ENCODE measurements at places on chromosomes 4 and X.

DNA sequence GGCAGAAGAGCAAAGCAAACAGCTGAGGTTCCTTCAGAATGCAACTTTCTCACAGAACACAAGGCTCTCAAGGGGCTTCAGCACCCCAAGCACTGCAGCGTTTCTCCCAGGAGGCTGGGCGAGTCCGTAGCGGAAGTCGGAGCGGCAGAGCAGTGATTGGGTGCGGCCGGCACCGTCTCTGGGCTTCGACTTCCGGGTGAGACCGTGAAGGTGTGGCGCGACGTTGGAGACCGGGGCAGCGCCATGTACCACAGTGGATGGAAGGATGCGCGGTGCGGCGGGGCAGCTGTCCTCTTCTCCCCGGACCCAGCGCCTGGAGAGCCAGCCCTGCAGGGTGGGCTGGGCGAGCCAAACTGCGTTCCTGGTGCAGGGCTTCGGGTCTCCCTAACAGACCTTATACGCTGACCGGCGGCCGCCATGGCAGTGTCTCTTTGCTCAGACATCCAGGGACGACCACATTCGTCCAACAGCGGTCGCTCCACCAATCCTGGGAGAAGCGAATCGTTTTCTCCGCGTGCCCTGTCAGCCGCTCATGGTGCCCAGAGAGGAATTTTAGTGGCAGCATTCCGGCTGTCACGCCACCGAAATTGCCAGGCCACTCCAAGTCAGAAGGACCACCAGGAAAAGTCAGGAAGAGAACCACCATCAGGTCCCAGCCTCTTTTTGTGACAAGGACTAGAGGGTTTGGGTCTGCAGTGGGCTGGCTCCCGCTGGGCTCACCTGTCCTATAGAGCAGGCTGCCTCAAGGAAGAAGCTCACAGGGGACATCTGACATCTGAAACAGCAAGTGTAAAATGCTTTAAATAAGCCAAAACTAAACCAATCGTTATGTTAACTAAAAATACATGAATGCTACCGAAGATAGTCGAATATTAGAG, 20.5 kb downstream of the TRIM61 start:
- peak; percentile 69 for DNase-seq

DNA sequence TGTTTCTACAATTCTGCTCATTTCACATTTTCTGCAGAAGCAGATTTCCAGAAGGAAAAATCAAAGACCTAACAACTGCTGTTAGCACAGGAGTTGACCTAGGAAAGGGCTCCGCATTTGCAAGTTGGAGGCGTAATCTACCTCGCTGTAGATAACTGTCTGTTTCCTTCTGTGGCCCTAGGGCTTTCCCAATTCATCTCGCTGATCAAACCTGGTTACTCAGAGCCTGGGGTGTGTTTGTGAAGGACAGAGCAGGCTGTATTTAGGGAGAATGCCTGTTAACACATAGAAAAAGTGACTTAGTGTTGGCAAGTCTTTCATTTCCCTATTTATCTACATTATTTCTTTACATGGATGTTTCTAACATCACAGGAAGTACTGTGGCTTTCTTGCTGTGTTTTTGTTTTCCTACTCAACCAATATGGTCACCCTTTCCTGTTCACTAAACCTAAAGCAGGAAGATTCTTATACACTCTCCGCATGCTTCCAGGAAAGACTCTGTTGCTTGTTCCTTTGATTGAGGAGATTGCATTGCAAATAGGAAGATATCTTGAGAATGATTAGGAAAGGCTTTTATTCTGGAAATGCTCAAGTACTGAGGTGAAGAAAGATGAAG, 40.5 kb downstream of the AGA start:
- DNase-seq = peak; percentile 14

DNA sequence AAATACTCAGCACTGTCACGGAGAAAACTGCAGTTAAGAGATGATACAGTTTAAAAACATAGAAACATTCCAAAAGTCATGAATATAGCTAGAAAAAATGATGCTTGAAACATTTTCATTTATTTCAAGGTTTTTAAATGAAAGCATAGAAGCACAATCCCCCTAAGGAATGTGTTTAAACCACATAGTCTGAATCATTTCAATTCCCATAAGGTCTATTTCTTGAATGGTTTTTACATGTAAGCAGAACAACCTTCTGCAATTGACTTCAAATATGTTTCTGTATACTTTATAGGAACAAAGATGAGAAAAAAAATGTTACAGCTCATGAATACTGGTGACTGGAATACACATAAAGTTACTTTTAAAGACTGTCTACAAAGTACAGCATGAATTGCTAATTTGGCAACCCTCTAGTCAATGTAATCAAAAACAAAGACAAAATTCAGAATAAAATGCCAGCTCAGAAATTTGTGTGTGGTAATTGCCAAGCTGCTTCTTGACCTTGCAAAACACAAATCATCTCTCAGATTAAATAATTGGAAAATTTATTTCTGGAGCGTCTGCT, 886.4 kb upstream of the ADGRL3 start:
- no peak for DNase-seq

DNA sequence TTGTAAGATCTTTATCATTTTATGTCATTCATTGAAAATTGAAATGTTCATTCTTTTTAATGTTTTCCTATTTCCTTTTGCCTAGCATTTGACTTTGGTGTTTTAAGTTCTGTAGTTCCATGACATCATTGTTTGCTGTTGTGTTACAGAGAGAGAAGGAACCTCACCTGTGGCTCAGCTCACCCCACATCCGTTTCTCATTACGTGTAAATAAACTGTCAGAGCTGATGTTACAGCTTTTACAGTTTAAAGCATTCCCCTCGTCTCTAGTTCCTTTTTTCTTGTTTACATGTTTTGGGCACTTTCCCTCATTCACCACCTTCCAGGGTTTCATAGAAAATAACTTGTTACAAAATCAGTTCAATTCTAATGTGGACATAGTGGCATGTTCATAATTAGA, 137.2 kb downstream of the FNIP2 start:
- DNase-seq = no peak

GRCh38 chrX:38560776-38561125, 591 bp upstream of the TSPAN7 start:
- DNase-seq = no peak

- no peak for DNase-seq
Measured at GRCh38 chrX:95949588-95949987, 735.1 kb upstream of the DIAPH2 start.

DNA sequence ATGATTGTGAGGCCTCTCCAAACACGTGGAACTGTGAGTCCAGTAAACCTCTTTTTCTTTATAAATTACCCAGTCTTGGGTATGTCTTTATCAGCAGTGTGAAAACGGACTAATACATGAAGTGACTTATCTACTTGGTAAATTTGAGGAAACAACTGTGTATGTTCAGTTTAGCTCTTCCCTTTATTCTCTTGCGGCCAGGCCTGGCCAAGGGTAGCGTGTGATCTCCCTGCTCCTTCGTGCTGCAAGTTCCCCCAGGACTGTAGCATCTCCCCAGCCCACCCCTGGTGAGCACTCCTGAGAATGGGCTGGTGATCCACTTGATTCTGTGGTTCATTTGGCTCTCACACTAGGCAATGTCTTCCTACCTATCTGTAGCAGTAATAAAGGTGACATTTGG, 53.2 kb upstream of the CHRNA9 start:
- DNase-seq = no peak

DNA sequence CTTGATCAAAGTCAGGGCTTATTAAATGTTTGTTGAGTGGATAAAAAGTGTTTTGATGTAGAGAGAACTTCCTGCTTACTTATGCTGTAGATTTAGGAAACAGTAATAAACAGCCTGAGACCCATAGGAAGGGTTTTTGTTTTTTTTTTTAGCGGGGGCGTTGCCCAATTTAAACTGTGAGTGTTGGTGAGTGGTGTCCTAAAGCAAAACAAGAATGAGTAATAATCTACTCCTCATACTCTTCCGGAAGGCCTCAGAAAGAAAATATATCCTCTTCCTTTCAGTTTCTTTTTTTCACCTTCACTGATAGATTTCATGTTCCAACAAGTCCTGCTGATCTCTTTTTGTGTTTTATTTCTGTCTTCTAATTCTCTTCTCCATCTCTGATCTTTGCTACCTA, 104.4 kb upstream of the SCML1 start:
- no peak for DNase-seq

GRCh38 chr4:47705326-47705981, 132.4 kb downstream of the CORIN start:
- no peak for DNase-seq

DNA sequence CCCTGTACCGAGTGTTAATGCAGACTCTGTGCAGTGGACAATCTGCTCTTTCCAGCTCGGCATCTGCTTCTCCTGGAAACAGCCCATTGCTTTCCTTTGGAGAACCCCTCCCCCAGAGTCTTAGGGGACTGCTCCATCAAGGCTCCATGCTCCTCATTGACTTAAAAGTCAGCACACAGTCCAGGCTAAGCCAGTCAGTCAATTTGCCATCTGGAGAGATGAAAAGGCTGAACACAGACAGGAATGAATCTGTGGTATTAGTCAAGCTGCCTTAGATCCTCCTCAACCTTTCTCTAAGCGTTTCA, 20.3 kb downstream of the ATP8A1 start:
- DNase-seq = no peak

DNA sequence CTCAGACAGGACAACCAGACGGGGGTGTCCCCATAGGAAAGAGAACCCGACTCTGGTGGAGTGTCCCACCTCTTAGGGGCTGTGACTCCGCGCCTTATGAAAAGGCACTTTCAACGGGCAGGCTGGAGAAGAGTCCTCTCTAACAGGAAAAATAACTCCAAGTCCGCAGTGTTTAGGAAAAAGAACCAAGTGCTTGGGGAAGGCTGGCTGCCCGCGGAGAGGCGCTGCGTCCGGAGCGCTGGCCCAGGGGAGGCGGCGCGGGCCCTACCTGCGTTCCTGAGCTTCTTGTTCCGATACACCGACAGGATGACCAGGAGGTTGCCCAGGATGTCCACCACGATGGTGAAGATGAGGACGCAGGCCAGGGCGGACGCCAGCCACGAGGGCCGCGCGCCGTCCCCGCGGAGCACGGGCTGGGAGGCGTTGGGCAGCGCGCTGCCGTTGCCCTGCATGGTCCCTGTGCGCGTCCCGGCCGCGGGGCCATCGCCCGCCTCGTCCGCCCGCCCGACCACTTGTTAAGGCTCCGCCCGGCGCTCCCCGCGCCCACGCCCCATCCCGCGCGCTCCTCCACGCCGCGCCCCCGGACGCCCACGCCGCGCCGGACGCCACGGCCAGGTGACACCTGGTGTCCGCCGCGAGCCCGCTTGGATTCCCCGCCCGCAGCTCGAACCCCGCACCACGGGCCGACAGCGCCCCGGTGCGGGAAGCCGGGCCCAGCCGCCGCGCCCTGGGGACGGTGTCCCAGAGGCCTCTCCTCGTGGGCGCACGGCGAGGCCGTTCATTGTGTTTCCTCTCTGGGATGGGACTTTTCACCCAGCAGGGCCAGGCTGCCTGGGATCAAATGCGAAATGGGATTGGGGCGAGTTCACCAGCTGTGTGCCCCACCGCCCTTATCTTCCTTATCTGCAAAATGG, at the start of gene MTNR1A:
MTNR1A (minus strand) TSS at position 654 of the 914 bp plus-strand sequence; CDS start at position 452, 202 bp downstream.
- DNase-seq = no peak

DNA sequence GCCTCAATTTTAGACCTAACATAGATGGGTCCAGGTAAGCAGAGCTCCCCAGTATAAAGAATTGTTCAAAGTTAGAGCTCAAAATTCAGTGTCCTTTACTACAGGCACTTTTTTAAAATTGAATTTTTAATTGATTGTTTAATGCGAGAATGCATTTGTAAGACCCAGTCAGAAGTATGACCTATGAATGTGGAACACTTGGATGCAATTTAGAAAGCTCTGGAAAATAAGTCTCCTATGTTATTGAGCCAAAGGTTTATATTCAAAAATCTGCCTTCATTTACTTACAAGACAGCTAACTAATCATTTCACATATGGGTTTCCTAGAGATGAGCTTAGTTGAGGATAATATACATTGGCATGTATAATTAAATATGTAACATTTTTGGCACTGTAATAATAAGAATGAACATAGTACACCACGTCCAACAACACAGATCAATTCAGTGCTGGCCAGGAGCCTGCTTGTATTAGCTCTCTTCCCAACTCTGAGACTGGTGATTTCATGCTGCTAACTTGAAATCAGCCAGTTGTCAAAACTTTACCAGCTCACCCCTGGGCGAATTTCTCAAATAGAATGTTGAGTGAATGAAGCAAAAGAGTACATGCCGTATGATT, 197.2 kb upstream of the NPY2R start:
- DNase-seq = no peak

- no peak for DNase-seq
Measured at GRCh38 chr4:96955226-96955625, 1115.3 kb downstream of the PDHA2 start.

DNA sequence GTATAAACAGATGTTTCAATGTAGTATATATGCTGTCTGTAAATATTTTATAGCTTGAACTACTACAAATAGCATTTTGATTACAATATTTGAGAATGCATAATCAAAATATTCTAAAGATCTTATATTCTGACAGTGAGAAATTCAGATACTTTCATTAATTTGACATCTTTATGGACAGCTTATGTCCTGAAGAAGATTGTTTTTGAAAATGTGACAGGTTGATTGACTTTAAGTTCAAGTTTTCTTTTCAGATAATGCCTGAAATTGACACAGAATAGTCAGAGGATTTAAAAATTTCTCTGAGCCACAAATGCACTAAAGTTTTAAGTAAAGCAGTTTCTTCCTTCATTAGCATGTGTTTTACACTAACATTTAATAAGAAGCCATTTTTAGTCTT, 799.8 kb downstream of the CCSER1 start:
- no peak for DNase-seq

GRCh38 chrX:20263474-20263873, 3.2 kb downstream of the RPS6KA3 start:
- DNase-seq = peak; percentile 40

GRCh38 chr4:152424977-152425376, 110.9 kb downstream of the FBXW7 start:
- DNase-seq = no peak

DNA sequence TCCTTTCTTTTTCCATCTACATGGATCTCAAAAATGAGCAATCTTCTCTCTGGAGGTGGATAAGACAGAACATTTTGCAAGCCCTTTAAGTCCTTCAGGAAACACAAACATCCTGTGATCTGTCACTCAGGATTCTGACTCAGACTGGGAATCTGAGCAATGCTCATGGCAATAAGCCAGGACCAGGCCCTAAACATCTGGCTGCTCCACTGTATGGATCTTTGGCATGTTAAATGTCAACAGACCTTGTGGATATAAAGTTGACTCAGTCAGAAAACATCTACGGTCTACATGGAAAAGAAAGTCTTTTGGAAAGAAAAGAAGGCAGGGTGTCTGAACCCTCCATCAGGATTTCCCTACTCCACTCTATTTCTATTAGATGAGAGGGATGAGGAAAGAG, 17.8 kb upstream of the CHIC2 start:
- no peak for DNase-seq

- DNase-seq = no peak
Measured at GRCh38 chr4:824461-825062, 1.4 kb downstream of the CPLX1 start.

GRCh38 chrX:10099411-10099810, 57.4 kb upstream of the CLCN4 start:
- no peak for DNase-seq

- no peak for DNase-seq
Measured at GRCh38 chr4:128821151-128821550, 11.7 kb downstream of the JADE1 start.

- no peak for DNase-seq
Measured at GRCh38 chrX:9271789-9272525, 192.9 kb upstream of the TBL1X start.
